ENCODE measurements at places on chromosomes 7 and 10. TPM values are rescaled to one million over a fixed set of nuclear protein-coding genes. Genes with fewer than 3 reads are reported as not detected.

DNA sequence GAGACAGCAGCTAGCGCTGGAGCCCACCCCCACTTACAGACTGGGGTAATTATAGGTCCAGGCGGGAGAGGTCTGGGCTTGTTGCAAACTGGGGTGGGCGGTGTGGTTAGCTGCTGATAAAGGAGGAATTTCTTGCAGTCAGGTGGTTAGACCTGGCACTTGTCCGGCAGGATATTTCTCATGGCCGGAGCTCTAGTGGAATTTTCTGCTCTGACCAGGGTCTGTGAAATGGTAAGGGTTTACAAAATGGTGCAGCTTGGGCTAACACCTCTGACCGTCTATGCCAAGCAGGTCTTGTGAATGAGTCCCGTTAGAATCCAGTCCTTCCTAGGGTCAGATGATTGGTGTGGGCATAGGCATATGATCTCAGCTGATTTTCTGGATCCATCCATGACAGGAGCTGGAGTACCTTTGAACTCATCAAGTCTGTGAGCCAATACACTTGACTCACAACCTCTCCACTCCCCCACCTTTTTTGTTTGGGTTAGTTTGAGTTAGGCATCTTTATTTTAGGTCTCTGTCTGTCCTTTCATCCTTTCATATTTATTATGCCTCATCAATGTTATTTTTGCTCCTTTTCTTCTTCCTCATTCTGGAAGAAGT is 213.4 kb downstream of the SUGCT start:
- H3K4me1 ChIP-seq, result peaks cover 25% of the 10 kb centered on the region
- DNase-seq, result no peak
- H3K27ac ChIP-seq, result no peak overlapping the region

Gene GHRHR
- not detected for total RNA-seq

GRCh38 chr10:127374074-127374680 is 174.9 kb upstream of the NPS start:
- no peak overlapping the region for H3K27ac ChIP-seq
- no peaks in the 10 kb centered on the region for H3K4me1 ChIP-seq
- DNase-seq, result no peak
- H3K4me3 ChIP-seq, result no peak overlapping the region
- H3K27me3 ChIP-seq, result no peaks in the 10 kb centered on the region
- H3K36me3 ChIP-seq, result peaks cover 21% of the 10 kb centered on the region

GRCh38 chr7:155660059-155660757 is 15.7 kb downstream of the RBM33 start:
- H3K27me3 ChIP-seq, result no peaks in the 10 kb centered on the region
- no peak overlapping the region for H3K27ac ChIP-seq
- H3K36me3 ChIP-seq, result peaks cover 3% of the 10 kb centered on the region
- peaks cover 49% of the 10 kb centered on the region for H3K4me1 ChIP-seq
- DNase-seq, result no peak

Gene UTF1
- total RNA-seq, result not detected

GRCh38 chr10:63554657-63555056 is 33.5 kb downstream of the REEP3 start:
- no peak for DNase-seq
- peak overlapping the region; percentile 90 for H3K27ac ChIP-seq
- H3K4me1 ChIP-seq, result peaks cover 48% of the 10 kb centered on the region
- no peaks in the 10 kb centered on the region for H3K27me3 ChIP-seq

DNA sequence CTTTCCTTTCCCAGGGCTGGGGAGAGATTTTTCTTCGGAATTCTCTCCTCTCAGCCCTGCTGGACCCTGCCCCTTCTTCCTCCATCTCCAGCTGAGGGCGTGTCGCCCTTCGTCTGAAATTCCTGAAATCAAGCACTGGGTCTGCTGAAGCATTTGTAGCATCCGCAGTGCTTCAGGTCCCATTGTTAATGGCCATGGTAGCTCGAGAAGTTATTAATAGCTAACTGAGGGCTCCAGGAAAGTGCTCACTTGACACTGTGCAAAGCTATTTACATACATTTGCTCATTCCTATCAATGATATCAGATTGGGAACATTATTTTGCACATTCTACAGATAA is 515 bp downstream of the FAM149B1 start:
- no peaks in the 10 kb centered on the region for H3K27me3 ChIP-seq
- peaks cover 31% of the 10 kb centered on the region for H3K4me1 ChIP-seq
- peak overlapping the region; percentile 98 for H3K4me3 ChIP-seq
- DNase-seq, result no peak
- peaks cover 4% of the 10 kb centered on the region for H3K36me3 ChIP-seq
- H3K27ac ChIP-seq, result peak overlapping the region; percentile 97

DNA sequence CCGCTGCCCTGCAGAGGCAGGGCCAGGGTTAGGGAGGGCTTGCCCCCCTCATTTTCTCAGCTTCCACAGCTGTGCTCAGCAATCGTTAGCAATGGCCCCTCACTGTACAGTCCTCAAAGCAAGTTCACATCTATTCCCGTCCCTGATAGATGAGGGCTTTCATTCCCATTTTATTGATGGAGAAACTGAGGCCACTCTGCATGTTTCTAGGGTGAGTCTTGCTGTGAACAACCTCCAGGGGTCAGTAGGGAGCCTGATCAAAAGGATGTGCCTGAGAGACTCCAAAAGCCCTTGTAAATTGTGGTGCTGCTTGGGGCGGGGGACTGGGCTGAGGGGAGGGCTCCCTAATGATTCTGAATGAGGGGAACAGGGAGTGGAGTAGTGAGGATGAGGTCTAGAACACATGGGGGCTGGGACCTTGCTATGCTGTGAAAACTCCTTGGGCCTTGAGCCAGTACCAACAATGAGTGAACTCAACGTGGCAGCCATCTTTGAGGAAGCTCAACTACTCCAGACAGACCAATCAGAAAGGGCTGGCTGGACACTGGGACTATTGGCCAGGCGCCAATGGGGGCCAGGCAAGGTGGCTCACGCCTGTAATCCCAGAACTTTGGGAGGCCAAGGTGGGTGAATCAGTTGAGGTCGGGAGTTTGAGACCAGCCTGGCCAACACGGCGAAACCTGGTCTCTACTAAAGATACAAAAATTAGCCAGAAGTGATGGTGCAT is 6.7 kb upstream of the GRIFIN start:
- H3K4me3 ChIP-seq, result no peak overlapping the region
- no peak for DNase-seq
- peaks cover 9% of the 10 kb centered on the region for H3K27me3 ChIP-seq
- H3K4me1 ChIP-seq, result peaks cover 23% of the 10 kb centered on the region
- H3K27ac ChIP-seq, result no peak overlapping the region
- no peaks in the 10 kb centered on the region for H3K36me3 ChIP-seq

GRCh38 chr7:112986256-112987031 is 100.2 kb downstream of the GPR85 start:
- H3K27me3 ChIP-seq, result no peaks in the 10 kb centered on the region
- H3K27ac ChIP-seq, result no peak overlapping the region
- H3K36me3 ChIP-seq, result no peaks in the 10 kb centered on the region
- H3K4me1 ChIP-seq, result peaks cover 16% of the 10 kb centered on the region

- no peaks in the 10 kb centered on the region for H3K27me3 ChIP-seq
- H3K4me3 ChIP-seq, result no peak overlapping the region
- H3K4me1 ChIP-seq, result peaks cover 23% of the 10 kb centered on the region
- DNase-seq, result no peak
- H3K36me3 ChIP-seq, result peaks cover 11% of the 10 kb centered on the region
Observed at GRCh38 chr10:103885617-103886016, 30.2 kb upstream of the SH3PXD2A start.

DNA sequence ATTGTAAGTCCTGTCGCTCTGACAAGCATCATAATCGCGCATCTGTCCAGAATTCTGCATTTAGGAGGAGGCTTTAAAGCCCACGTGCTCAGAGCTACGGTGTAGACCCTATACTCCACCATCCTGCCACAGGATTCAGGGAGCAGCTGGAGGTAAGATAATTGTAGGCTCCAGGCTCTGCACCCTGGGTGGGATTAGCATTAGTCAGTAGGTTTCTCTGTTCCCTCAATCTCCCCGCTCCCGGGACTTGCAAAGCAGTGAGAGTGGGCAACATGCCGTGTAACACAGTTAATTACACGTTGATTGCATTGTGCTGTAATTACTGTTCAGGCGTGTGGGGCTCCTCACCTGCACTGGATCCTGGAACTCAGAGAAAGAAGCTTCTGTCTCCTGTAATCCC is 89.3 kb upstream of the CUX1 start:
- H3K36me3 ChIP-seq, result peaks cover 4% of the 10 kb centered on the region
- DNase-seq, result no peak
- no peaks in the 10 kb centered on the region for H3K4me1 ChIP-seq
- H3K27ac ChIP-seq, result no peak overlapping the region
- H3K4me3 ChIP-seq, result no peak overlapping the region

- H3K27me3 ChIP-seq, result peaks cover 15% of the 10 kb centered on the region
- peaks cover 5% of the 10 kb centered on the region for H3K4me1 ChIP-seq
- H3K36me3 ChIP-seq, result no peaks in the 10 kb centered on the region
- H3K27ac ChIP-seq, result no peak overlapping the region
- no peak overlapping the region for H3K4me3 ChIP-seq
Observed at GRCh38 chr10:126521399-126521798, 133.1 kb upstream of the ADAM12 start.

Gene OR6V1
- not detected for total RNA-seq

Gene INSYN2A
- total RNA-seq, result 0.10 TPM

DNA sequence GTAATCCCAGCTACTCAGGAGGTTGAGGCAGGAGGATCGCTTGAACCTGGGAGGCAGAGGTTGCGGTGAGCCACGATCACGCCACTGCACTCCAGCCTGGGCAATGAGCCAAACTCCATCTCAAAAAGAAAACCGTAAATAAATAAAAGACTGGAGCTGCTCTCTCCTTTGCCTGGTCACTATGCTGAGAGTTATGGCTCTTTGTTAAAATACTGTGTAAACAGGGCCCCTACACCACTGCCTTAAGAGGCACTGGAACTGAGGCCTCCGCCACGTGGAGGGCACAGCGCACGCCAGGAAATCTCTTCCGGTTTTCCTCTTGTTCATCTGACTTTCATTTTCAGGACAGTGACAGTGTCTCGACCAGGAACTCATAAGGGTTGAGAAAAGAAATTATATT is 123.3 kb downstream of the PAXIP1 start:
- H3K36me3 ChIP-seq, result no peaks in the 10 kb centered on the region
- no peak for DNase-seq
- H3K4me3 ChIP-seq, result no peak overlapping the region

GRCh38 chr7:21898265-21898930 is 47.3 kb downstream of the CDCA7L start:
- H3K27ac ChIP-seq, result no peak overlapping the region
- H3K4me1 ChIP-seq, result peaks cover 13% of the 10 kb centered on the region
- no peak overlapping the region for H3K4me3 ChIP-seq
- no peak for DNase-seq
- H3K27me3 ChIP-seq, result no peaks in the 10 kb centered on the region

GRCh38 chr7:49638166-49638565 is 135.3 kb upstream of the VWC2 start:
- no peak for DNase-seq
- H3K36me3 ChIP-seq, result no peaks in the 10 kb centered on the region
- no peaks in the 10 kb centered on the region for H3K4me1 ChIP-seq
- H3K27me3 ChIP-seq, result no peaks in the 10 kb centered on the region
- H3K4me3 ChIP-seq, result no peak overlapping the region

DNA sequence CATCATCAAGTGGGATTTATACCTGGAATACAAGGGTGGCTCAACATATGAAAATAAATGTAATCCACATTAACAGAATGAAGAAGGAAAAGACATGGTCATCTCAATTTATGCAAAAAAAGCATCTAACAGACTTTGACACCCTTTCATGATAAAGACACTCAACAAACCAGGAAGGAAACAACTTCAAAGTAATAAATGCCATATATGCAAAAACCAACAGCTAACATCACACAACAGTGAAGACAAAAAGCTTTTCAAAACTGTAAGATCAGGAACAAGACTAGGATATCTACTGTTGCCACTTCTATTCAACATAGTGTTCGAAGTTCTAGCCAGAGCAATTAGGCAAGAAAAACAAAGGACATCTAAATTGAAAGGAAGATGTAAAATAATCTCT is 22.9 kb downstream of the TNPO3 start:
- no peak overlapping the region for H3K27ac ChIP-seq
- peaks cover 5% of the 10 kb centered on the region for H3K36me3 ChIP-seq
- H3K4me3 ChIP-seq, result no peak overlapping the region
- no peak for DNase-seq
- no peaks in the 10 kb centered on the region for H3K27me3 ChIP-seq

DNA sequence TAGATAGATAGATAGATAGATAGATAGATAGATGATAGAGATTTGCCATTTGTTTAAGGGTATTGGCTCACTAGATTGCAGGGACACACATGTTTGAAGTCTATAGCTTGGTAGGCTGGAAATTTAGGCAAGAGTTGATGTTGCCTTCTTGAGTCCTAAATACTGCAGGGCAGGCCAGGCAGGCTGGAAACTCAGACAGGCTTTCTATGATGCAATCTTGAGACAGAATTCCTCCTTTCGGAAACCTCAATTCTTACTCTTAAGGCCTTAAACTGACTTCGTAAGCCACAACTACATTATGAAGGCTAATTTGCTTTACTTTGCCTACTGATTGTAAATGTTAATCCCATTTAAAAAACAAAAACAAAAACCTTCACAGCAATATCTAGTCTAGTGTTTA is 322.9 kb upstream of the AKR1E2 start:
- H3K4me3 ChIP-seq, result no peak overlapping the region
- no peak for DNase-seq
- H3K27ac ChIP-seq, result no peak overlapping the region
- no peaks in the 10 kb centered on the region for H3K36me3 ChIP-seq

Gene PRKCQ
- 0.15 TPM for total RNA-seq

GRCh38 chr7:19663816-19664462 is 44.9 kb downstream of the POLR1F start:
- H3K27ac ChIP-seq, result no peak overlapping the region
- no peak overlapping the region for H3K4me3 ChIP-seq
- DNase-seq, result no peak
- peaks cover 7% of the 10 kb centered on the region for H3K27me3 ChIP-seq

DNA sequence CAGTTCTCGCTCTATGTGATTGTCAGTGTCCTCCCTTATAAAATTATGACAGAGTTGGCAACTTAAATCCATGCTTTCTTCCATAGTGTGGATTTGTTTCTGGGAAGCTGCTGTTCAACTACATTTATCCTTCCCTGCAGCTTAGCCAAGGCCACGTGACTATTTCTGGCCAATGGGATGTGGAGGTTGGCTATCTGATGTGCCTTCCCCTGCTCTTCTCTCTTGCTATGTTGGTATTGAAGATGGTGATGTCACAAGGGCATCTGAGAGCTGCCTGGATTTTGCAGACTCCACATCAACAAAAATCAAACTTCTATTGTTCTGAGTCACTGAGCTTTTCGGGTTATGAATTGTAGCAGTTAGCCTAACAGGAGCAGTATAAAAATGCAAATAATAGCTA is 164.9 kb upstream of the RHOBTB1 start:
- peaks cover 1% of the 10 kb centered on the region for H3K36me3 ChIP-seq
- no peak overlapping the region for H3K27ac ChIP-seq
- no peak for DNase-seq
- peaks cover 39% of the 10 kb centered on the region for H3K4me1 ChIP-seq
- no peak overlapping the region for H3K4me3 ChIP-seq
- H3K27me3 ChIP-seq, result peaks cover 6% of the 10 kb centered on the region

Measured in chondrocyte (in vitro differentiated cells).